Right renal cortex interstitium (tissue), 3 donors: ENCODE measurements at places on chromosomes 16 and 17.

DNA sequence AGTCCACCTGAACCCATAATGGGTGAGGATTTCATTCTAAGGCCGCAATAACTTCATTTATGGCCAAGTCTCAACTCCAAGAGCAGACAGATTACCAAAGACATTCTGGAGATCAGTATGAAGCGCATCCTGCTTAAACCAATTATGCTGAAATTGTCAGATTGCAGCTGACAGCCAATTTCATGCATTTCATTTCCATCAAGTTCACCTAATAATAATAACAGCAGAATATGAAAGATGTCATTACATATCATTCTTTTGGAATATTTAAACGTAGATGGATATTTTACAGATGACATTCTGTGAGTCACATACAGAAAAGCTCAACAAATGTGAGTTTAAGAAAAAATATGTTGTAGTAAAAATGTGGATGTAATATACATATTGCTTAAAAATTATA is 54.9 kb upstream of the NACA2 start:
- no peak for DNase-seq

DNA sequence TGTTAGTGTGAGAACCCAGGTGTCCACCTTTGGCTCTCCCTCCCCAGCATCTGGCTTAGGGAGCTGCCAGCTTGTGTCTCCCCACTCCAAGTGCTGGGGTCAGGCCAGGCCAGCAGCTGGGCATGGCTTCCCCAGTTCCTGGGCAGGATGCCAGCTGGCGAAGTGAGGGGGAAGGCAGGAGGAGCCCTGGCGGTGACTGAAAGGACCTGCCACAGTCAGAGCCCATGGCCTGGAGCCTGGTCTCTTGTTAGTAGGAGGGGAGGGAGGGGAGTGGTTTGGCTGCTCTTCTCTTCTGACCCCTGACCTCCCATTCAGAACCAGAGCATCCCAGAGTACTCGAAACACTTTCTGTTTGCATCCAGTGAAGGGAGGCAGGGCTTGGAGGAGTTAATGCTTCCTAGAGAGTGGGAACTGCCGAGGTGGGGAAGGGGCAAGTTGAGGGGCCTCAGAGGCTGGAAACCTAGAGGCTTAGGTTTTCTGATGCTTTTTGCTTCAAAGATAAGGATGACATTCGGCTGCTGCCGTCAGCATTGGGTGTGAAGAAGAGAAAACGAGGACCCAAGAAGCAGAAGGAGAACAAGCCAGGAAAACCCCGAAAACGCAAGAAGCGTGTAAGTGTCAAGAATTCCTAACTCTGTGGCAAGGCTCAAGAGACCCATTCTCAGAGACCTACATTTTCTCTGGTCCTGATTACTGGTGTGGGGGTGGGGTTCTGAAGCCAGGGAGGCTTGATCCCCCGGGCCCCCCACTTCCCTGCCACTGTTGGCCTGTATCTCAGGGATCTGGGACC is 772 bp downstream of the CHD3 start:
- peak; percentile 71 for DNase-seq

DNA sequence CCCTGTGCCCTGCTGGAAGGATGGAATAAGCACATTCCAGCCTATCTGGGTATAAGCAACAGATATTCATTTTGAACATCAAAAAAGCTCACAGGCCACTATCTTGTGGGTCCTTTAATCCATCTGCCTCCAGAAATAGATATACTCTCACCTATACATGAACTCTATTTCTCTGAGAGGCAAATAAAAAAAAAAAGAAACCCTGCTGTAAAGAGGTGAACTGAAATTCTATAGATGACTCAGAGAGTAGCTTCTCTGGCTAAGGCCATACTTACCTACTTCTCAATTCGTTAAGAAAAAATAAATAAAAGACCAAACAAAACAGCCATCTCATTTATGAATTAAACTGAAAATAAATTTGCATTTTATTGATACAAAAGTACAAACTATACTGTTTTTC is 86.3 kb downstream of the DYNLRB2 start:
- DNase-seq = no peak

GRCh38 chr17:48064638-48065037 is 16.5 kb downstream of the NFE2L1 start:
- no peak for DNase-seq

DNA sequence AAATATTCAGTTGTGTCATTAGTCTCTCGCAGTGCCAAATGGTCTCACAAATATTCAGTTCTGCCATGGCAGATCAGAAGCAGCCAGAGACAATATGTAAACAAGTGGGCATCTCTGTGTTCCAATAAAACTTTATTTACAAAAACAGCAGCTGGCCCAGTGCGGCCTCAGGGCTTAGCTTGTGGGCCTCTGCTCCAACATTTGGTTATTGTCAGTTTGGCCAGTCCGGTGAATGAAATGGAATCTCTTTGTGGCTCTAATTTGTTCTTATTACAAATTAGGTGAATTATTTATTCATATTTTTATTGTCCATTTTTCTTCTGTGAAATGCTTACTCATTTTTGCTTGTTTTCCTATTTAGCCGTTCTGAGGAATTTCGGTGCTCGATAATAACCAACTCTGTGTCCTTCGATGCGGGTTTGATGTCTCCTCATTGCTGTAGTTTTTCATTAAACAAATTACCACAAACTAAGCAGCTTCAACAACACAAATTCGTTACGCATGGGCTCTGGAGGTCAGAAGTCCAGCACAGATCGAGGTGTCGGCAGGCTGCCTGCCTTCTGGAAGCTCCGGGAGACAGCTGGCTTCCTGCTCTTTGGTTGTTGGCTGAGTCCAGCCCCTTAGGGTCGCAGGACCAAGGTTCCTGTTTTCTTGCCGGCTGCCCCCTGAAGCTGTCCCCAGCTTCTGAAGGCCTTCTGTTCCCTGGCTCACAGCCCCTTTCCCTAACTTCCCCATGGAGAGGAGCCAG is 4.1 kb upstream of the SLC38A10 start:
- DNase-seq = no peak

DNA sequence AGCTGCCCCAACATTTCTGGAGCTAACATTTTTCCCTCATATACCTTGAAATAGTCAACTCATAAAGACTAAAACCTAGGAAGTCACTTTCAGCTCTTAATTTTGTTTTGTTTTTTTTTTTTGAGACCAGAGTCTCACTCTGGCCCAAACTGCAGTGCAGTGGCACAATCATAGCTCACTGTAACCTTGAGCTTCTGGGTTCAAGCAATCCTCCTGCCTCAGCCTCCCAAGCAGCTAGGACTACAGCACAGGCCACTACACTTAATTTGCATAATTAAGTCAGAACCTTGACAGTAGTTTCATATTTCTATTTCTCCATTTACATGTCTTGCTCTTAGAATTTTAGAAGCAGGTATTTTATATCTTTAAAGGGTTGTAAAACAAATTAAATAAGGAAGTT is 4.7 kb downstream of the AMFR start:
- DNase-seq = no peak

DNA sequence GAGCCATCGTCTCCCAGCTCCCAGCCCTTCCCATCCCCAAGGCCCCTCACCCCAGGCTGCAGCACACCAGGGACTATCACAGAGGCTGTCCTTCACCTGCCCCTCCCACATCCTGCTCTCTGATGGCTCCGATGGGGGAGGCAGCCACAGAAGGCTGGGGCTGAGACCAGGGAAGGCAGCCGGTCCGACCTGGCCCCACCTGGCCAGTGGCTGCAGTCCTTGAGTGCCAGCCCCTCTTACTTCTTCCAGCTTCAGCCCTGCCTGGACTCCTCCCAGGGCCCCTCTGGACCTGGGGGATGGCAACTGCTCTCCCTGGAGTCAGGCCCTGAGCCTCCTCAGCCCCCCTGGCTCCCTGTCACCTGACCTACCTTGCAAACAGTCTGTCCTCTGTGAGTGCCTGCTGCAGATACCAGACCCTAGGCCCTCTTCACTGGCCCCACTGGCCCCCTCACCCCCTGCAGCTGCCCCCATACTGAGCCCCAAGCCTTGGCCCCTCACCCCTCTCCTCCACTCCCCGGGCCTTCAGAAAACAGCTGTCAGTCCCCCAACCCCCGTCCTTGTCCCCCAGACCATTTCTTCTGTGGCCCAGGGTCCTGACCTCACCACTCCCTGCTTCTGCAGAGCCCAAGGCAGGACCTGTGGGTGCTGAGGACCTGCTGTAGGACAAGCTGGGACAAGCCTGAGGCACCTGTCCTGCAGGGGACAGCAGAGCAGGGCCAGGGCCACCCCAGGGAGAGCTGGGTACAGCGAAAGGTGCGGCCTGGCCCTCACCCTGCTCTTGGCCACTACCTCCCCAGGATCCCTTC is 12.6 kb upstream of the SRRM2 start:
- no peak for DNase-seq

- DNase-seq = no peak
Measured at GRCh38 chr17:81608082-81608481, 28.8 kb downstream of the NPLOC4 start.

DNA sequence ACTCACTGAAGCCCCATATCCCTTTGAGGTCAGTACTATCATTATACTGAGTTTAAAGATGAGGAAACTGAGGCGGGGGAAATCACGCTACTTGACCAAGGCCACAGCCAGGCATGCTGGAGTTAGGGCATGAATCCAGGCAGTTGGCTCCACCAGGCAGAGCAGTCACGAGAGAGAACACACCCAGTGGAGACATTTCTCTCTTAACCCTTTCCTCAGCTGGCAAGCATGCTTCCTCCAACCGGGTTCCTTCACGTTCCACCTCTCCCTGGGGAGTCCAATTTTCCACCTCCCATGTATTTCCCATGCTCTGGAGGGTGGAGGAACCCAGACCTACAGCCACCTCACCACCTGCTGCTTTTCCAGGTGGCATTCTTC is 32.8 kb downstream of the VAC14 start:
- no peak for DNase-seq

DNA sequence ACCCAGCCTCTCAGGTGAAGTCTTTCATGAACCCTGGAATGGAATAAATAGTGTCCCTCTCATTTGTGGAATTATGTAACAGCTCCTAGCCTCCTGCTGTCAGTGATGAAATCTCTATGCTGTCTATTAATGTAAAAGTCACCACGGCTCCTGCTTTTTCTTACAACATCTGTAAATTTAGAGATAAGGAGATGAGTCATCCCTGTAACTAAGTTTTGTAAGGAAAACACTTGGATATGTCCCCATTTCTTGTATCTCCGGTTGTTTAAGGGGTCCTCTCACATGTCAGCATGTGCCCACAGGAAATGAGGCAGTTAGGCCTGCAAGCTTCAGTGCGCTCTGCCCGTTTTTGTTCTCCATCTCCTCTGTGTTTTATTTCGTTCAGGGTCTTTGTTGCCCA is 2.8 kb upstream of the NAT9 start:
- no peak for DNase-seq

- DNase-seq = no peak
Measured at GRCh38 chr16:72588551-72588950, 416.6 kb upstream of the PMFBP1 start.

- DNase-seq = no peak
Measured at GRCh38 chr17:46821482-46822387, 3.2 kb upstream of the WNT3 start.

GRCh38 chr17:58289869-58290268 is 9.1 kb upstream of the MPO start:
- DNase-seq = no peak

GRCh38 chr16:86763819-86764218 is 185.5 kb downstream of the FOXL1 start:
- DNase-seq = no peak

- no peak for DNase-seq
Measured at GRCh38 chr17:45388604-45389325, 43.9 kb downstream of the ARHGAP27 start.

- DNase-seq = no peak
Measured at GRCh38 chr17:63974594-63975192, 2.0 kb upstream of the SCN4A start.

DNA sequence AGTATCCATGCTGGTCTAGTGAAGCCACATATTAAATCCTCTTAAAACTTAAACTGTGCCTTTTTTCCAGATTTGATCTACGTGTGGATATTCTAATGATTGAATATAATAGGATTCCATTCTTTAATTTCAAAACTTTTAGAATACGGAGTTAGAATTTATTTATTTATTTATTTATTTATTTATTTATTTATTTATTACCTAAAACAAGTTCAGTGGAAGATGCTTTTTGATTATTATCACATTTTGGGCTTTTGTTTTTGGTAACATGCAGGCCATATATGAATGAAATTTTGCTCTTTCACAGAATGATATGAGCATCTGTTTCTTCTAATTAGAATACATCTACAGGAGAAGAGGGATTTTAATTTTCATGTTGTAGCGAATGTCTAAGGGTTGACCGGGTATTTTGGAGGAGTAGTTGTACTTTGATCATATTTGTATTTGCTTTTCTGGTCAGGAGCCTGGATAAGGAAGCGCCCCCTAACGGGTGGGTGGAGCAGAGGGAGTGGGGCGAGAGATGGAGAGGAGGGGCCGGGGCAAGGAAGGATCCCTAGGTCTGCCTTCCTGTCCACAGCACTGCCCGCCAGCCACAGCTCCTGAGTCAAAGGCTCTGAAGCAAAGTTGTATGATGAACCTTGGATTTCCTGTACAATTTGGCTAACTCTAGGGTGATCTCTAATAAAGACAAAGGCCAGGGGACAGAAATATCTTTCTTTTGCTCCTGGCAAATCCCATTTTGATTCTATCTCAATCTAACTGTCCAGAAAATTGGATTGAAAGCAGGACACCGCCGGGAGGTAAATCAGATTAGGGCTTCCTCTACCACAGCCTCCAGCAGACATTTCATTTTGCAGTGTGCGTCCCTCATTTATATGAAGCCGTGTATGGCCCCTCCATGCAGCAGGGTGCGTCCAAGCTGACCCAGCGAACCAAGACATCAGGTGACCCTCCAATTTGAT is 149.1 kb downstream of the PRKCA start:
- DNase-seq = no peak

- DNase-seq = no peak
Measured at GRCh38 chr17:10332515-10332914, 40.3 kb downstream of the MYH13 start.

DNA sequence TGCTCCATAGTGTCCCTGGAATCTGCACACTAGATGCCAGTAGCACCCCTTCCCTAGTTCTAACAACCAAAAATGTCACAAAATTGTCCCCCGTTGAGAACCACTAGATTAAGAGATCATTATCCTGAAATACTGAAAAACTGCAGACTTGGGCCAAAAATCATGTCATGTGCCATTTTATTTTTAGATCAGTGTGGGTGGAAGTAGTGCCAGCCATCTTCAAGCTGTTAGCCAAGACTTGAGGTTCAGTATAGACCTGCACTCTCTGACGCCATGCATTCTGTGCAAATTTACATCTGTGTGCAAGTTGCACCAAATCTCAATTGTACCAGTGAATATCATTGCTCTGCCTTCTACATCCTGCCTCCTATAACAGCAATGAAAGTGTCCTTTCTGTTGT is 31.5 kb upstream of the NOL11 start:
- DNase-seq = no peak

DNA sequence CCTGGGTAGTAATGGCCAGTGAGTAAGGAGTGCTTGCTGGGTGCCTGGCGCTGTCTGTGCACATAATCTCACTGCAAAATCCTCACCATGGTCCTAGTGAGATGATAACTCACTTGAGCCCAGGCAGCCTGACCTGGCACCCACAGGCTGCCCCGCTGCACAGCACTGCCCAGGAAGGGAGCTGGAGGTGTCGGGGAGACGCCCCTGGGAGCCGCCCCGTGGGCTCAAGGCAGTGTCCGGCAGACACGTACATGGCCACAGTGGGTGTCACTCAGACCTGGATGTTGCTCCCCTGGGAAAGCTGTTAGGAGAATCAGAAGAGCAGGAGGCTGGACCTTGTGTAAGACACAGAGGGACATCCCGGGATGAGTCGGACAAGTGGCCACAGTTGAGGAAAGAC is 44.2 kb downstream of the BEAN1 start:
- DNase-seq = no peak

- DNase-seq = no peak
Measured at GRCh38 chr16:54673313-54673712, 257.4 kb upstream of the IRX5 start.
